ENCODE measurements at places on chromosomes 7 and 10.

DNA sequence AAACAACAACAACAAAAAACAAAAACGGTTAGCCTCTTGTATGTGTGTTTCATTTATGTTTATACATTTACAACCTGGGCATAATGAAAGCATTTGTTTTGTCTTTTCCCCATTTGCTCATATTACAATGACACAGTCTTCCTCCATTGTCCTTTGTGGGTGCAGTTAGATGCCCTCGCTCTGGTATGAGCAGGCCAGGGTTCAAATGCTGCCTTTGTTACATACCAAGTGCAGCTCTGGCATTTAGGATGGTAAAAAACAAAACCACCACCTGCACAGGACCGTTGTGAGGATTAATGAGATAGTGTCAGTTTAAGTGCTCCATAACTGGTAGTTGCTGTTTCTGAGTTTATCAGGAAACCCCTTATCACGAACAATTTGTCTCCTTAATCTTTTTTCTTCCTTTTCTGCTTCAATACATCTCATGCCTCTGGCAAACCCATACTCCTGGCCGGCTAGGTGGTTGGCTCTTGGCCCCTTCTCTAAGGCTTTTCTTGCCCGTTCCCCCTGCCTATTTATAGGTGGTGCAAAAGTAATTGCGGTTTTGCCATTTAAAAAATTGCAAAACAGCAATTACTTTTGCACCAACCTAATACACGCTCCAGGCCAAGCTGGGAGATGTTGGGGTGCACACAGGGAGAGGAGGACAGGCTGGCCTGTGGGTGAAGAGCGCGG is 18.6 kb upstream of the TMEM225B start:
- no peak for DNase-seq

GRCh38 chr10:112963835-112964234 is 13.8 kb downstream of the TCF7L2 start:
- DNase-seq = no peak

- no peak for DNase-seq
Measured at GRCh38 chr10:96280859-96281258, 9.5 kb upstream of the BLNK start.

- no peak for DNase-seq
Measured at GRCh38 chr10:122197611-122198222, 73.4 kb upstream of the BTBD16 start.

DNA sequence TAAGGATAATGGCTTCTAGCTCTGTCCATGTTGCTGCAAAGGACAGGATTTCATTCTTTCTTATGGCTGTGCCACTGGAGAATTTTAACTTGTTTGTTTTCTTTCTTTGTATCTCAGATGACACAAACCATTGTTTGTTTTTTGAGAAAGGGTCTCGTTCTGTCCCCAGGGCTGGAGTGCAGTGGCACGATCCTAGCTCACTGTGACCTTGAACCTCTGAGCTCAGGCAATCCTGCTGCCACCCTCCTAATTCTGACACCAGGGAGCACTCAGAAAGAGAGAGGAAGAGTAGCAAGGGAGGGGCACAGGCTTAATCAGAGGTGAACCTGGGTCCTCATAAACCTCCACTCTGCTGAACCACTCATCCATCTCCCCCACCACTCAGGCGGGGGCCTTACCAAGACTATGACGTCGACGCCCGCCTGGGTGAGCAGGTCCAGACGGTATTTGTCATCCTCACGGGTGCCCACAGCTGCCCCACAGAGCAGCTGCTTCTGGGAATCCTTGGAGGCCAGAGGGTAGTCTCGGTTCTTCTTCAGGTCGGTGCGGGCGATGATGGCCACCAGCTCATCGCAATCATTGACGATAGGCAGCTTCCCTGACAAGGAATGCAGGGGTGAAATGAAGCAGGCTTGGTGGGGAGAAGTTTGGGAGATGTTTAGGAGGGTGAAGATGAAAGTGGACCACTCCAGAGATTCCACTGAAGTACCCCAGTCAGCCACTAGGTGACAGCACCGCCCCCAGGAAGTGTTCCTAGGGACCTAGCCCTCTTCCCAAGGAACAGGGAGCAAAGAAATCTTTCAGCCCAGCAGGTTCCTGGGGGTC is 11.6 kb downstream of the IMPDH1 start:
- DNase-seq = peak; percentile 69

DNA sequence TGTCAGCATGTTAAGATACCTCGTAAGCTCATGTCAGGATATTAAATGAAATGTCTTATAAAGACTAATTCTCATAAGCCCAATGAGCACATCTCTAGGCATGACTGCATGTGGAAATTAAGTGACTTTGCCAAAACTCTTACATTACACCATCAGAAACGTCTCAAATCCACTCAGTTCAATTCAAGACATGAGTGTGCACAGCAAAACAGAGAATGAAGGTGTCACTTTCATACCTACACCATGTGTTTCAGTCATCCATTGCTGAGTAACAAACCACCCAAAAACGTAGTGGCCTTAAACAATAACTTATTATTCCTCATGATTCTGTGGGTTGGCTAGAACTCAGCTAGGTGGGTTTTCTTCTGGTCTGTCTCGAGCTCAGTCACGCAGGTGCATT is 99.8 kb downstream of the ATE1 start:
- DNase-seq = no peak

DNA sequence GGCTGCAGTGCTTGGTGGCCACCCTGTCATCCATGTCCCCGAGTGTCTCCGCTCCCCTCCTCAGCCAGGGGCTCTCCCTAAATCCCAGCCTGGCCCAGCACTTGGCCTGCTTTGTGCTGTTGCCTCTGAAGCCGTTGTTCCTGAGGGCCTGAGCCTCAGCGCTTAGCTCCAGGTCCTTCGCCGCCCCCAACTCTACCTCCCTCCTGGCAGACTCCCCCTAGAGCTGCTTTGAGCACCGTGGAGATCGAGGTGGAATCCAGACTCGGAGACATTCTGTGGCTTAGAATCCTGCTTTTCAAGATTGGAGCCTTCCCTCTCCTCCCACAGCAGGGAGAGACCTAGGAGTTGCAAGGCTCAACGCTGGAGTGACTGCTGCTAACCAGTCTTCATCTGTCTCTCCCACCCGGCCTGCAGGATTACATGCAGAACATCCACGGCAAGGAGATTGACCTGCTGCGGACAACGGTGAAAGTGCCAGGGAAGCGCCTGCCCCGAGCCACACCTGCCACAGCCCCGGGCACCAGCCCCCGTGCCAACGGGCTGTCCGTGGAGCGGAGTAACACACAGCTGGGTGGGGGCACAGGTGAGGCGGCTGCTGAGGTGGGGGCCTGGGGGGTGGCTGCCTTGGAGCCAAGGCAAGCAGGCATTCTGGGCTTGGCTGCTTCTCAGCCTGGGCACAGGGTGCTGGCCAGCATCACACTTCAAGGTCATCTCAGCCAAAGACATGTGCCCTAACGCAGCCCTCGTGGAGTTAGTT is 33.3 kb downstream of the GBX1 start:
- no peak for DNase-seq

DNA sequence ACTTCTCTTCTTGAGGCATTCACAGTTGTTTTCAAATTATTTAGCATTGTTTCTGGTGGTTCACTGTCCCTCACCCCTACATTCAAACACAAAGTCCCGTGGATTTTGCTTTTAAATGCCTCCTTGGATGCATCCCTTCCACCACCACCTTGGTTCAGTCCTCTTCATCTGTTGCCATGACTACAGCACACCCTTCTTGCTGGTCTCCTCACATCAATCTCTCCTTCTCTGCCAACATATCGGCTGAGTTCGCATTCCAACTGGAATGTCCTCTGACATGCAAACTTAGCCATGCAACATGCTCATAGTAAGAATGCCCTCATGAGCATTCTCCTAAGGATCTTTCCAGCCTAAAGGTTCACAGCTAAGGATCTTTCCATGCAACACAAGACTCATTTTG is 198.3 kb upstream of the AGK start:
- DNase-seq = no peak

DNA sequence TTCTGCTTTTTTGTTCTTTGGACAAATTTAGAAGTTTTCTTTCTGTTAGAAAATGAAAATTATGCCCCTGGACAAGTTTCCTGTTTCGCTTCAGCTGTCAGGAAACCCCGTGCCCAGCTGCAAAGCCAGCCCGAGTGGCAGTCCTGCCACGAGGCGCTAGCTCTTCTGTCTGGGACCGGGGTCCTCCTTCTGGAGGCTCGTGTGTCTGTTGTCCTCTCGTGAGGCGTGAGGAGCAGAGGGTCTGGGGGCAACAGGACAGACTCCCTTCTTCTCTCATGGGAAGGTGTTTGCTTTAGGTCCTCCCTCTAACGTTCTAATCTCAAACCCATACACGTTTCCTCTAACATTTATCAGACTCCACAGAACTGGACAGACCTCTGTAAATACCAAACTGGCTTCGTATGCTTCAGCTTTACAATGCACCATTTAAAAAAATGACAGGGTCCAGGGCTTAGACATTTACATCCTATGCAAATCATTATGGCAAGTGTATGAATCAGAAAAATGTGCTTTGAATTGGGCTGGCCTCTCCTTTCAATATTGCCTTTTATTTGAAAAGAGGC is 184.5 kb upstream of the SHH start:
- DNase-seq = peak; percentile 91

GRCh38 chr7:131425992-131426391 is 98.3 kb downstream of the MKLN1 start:
- no peak for DNase-seq

GRCh38 chr10:72753760-72754231 is 61.9 kb downstream of the MCU start:
- DNase-seq = no peak

DNA sequence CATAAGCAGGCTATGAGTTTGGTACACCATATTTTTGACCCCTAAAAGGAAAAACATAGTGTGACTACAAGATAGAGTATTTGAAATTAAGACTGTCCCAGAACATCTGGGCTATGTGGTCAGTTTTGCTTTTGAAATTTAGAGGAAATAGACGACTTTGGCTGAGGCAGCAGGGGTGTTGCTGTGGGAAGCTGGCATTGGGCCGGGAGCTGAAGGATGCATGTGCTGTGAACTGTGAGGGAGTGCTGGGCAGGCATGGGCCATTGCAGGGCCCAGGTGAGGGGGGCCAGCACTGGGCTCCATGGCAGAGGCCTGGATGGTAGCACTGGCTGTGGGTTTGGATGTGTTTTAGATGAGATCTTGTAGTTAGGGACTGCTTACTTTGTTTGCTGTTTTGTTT is 168.3 kb downstream of the BMPER start:
- DNase-seq = no peak

- DNase-seq = peak; percentile 48
Measured at GRCh38 chr10:131697476-131698128, 203.2 kb upstream of the PPP2R2D start.

GRCh38 chr10:126937026-126937425 is 31.8 kb downstream of the DOCK1 start:
- DNase-seq = no peak

DNA sequence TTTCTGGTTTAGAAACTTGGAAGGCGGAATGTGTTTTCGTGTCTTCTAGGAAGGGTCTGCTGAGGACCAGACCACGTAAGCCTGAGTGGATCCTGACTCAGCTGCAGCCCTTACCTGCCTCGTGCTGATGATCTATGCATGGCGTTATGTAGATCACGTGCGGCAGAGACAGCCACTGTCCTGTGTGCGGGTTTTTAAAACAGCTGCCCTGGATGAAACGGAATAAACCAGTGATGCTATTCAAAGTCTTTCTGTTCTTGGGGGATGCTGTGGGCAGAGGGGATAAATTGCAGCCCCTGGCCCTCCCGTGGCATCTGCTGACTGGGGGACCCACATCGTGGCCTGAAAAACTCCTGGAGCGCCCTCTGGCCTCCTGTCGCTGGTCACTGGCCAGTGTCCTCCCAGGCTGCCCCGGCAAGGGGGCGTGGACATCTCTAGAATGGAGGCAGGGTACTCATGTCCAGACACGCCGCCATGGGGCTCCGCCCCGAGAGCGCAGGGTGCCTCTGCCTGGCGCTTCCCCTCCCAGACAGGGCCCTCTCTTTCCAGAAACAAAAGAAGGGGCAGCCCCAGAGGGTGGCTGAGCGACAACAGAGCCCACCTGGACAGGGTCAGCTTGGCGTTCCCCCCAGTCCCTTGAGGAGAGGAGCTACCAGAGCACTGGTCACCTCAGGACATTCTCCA is 13.2 kb downstream of the ALKBH4 start:
- peak; percentile 89 for DNase-seq

- no peak for DNase-seq
Measured at GRCh38 chr10:71408436-71409225, 11.9 kb downstream of the CDH23 start.

DNA sequence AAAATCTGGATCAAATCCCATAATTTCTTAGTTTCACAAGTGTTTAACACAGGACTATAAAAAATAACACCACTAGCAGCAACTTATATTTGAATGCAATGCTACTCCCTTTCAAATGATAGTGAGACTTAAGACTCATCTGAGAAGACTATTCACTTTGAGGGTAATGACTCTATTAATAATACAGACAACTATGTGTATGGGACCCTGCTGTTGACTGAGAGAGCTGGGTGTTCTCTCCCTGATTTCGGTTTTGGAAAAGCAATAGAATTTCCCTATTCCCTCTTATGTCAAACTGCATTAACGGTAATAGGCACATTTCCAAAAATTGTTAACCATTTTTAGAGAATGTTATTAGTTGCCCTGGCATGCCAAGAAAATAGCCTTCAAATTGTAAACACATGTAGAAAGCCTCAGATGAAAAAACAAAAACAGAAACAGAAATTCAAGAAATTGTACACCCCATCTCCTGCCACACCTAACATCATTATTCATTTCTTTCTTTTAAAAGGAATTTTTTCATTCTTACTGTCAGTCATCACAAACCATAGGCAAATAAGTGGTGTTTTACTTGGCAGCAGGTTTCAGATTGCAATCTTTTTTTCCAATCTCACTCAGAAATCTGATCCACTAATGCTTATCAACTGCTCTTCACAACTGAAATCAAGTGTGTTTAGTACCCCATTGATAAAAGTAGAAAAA is 153.7 kb downstream of the TFPI2 start:
- peak; percentile 6 for DNase-seq

DNA sequence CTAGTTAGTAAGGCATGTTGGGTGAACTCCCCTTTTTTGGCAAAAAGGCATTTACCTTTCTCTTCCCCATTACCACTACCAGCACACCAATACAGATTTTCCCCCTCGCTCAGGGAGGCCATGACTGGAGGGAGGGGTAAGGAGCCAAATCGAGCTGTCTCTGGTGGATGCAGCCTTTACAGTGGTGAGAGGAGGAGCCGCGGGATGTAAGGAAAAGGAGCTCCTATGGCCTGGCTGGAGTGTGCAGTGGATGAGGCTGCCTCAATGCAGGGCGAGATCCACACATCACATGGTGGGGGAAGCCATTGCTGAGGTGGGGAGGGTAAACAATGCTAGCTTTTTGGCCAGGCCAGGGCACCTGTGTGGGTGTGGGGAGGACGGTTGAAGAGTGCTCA is 416.2 kb downstream of the EXOC4 start:
- no peak for DNase-seq
